Liver (tissue), 10 donors: ENCODE measurements at places on chromosomes 11 and 22. TPM values are rescaled to one million over a fixed set of nuclear protein-coding genes. Genes with fewer than 3 reads are reported as not detected.

Gene CCDC15
- 1.2 TPM for total RNA-seq

GRCh38 chr11:24762076-24762475 lies 265.2 kb downstream of the LUZP2 start:
- H3K4me3 ChIP-seq = no peak overlapping the region
- no peak overlapping the region for H3K27ac ChIP-seq
- no peak for DNase-seq
- no peaks in the 10 kb centered on the region for H3K36me3 ChIP-seq
- no peaks in the 10 kb centered on the region for H3K27me3 ChIP-seq
- H3K4me1 ChIP-seq = no peaks in the 10 kb centered on the region

Gene PHF5A
- total RNA-seq = 31.7 TPM

DNA sequence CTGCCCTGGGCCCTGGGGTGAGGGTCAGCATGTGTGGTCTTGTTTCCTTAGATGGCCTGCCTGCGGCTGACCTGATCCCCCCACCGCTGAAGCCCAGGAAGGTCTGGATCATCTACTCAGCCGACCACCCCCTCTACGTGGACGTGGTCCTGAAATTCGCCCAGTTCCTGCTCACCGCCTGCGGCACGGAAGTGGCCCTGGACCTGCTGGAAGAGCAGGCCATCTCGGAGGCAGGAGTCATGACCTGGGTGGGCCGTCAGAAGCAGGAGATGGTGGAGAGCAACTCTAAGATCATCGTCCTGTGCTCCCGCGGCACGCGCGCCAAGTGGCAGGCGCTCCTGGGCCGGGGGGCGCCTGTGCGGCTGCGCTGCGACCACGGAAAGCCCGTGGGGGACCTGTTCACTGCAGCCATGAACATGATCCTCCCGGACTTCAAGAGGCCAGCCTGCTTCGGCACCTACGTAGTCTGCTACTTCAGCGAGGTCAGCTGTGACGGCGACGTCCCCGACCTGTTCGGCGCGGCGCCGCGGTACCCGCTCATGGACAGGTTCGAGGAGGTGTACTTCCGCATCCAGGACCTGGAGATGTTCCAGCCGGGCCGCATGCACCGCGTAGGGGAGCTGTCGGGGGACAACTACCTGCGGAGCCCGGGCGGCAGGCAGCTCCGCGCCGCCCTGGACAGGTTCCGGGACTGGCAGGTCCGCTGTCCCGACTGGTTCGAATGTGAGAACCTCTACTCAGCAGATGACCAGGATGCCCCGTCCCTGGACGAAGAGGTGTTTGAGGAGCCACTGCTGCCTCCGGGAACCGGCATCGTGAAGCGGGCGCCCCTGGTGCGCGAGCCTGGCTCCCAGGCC lies 12.7 kb downstream of the TMEM121B start:
- no peak for DNase-seq
- H3K4me1 ChIP-seq = no peaks in the 10 kb centered on the region

DNA sequence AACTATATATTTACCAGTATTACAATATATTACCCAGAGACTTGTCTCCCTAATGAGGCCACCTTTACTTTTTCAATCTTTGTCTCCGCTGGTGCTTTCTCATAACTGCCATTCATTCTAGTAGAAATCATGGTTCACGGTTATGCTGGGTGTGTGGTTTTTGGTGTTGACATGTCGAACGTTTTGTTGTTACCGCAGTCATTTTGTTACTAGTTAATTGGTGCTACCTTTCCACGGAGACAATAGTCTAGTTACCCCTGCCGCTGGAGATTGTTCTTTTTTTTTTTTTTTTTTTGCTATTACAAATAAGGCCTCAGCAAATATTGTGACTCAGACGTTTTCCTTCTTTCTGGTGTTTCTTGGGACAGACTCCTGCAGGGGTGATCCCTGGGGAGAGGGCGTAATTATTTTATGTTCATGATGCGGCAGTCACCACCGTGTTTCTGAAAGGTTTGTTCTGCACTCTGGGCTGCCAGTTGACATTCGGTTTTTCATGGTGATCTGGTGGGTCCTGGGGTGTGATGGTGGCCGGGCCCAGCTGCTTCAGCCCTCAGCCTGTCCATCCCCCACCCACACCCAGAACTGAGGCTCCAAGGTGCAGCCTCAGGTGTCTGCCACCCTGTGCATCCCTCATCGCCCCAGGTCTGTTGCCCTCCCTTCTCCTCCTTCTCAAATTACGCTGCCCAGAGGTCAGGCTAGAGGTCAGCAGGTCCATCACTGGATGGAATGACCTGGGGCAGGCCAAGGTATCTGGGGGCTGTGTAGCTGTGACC lies 28.6 kb downstream of the LRP5 start:
- no peak overlapping the region for H3K27ac ChIP-seq
- H3K4me1 ChIP-seq = peaks cover 49% of the 10 kb centered on the region
- H3K4me3 ChIP-seq = no peak overlapping the region
- no peaks in the 10 kb centered on the region for H3K27me3 ChIP-seq
- DNase-seq = no peak
- H3K36me3 ChIP-seq = no peaks in the 10 kb centered on the region

Gene OOSP1
- not detected for total RNA-seq

Gene TRIM34
- total RNA-seq = 2.8 TPM

Gene CST6
- not detected for total RNA-seq

DNA sequence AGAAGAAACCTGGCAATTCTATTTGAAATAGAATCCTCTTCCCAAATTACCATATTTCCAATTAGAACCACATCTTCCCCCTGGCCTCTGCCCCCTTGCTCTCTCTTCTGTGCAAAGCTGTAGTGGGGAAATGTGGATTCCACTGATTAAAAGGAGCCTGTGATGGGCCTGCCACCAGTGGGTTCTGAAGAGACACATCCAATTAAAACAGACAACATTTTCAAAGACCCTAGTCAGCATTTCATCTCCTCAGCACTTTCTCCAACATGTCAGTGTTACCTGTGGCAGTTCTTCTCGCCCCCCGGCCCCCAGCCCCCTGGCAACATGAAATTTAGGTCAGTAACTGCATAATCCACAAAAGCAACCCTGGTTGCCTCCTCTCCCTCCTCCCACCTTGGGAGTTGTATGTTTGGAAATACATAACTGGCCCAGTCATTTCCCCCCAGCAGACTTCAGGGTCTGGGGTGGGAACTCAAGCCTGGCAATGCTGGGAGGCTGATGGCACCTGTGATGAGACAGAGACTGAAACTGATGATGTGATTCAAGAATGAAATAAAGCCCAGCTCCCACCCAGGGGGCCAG lies 99.9 kb upstream of the AMOTL1 start:
- no peak overlapping the region for H3K4me3 ChIP-seq
- no peak overlapping the region for H3K27ac ChIP-seq
- no peaks in the 10 kb centered on the region for H3K27me3 ChIP-seq
- no peaks in the 10 kb centered on the region for H3K36me3 ChIP-seq
- no peaks in the 10 kb centered on the region for H3K4me1 ChIP-seq
- DNase-seq = no peak

Gene CYTH4
- 9.9 TPM for total RNA-seq

Gene COMT
- total RNA-seq = 75.3 TPM

Gene SPECC1L
- 22.3 TPM for total RNA-seq

Gene FAT3
- total RNA-seq = 1.2 TPM

Gene PAMR1
- total RNA-seq = 3.6 TPM

Gene DDX17
- total RNA-seq = 451 TPM

DNA sequence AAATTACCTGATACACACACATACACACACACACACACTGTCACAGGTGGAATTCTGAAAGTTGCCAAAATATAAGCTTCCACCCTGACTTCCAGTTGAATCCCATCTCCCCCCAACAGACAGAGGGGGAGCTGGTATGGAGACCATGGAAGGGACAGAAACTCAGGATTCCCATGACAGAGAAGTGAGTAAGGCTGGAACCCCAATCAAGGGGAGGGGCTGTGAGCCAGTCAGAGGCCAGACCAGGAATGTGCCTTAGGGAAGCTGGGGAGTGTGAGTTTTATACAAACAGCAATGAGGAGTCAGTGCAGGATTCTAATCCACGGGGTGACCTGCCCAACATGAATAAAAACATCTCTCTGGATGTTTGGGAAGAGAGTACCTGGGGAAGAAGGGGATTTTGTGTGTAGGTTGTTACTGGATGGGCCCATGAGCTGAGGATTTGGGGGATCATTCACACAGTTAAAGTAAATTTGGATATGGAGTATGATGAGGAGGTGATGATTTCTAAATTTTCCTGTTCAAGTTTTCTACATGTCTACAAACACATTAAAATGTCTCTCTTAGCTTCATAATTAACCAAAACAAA lies 38.7 kb upstream of the TOP3B start:
- no peaks in the 10 kb centered on the region for H3K36me3 ChIP-seq
- no peak overlapping the region for H3K27ac ChIP-seq
- H3K27me3 ChIP-seq = no peaks in the 10 kb centered on the region
- no peak overlapping the region for H3K4me3 ChIP-seq

GRCh38 chr11:12213883-12214282 lies 103.5 kb downstream of the MICAL2 start:
- no peak overlapping the region for H3K27ac ChIP-seq
- DNase-seq = no peak
- H3K27me3 ChIP-seq = no peaks in the 10 kb centered on the region

DNA sequence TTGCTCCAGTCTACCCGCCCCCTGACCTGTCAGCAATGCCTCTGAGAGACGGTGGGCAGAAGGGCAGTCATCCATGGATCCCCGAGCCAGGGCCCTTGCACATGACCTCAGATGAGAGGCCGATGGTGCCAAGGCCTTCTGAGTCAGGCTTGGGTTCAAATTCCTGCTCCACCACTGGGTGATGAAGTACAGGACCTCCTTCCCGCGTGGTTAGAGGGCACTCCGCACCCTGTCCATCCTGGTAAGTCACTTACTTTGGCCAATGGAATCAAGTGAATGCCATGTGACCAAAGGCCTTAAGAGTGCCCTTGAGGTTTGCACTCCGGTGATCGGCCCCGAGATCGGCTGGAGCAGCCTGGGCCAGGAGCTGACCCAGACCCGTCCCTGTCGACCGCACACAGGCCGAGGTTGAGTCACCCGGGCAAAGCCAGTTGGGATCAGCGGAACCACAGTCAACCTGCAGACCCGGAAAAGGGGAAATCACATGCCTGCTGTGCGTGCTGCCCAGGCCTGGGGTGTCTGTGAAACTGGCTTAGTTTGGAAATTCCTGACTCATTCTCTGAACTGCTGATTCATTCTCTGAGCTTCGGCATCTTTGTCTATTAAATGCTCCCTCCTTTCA lies 48.9 kb downstream of the RTL6 start:
- H3K27ac ChIP-seq = no peak overlapping the region
- no peak for DNase-seq
- no peaks in the 10 kb centered on the region for H3K27me3 ChIP-seq
- H3K4me1 ChIP-seq = no peaks in the 10 kb centered on the region
- no peaks in the 10 kb centered on the region for H3K36me3 ChIP-seq
- no peak overlapping the region for H3K4me3 ChIP-seq

Gene BDNF
- 0.08 TPM for total RNA-seq

DNA sequence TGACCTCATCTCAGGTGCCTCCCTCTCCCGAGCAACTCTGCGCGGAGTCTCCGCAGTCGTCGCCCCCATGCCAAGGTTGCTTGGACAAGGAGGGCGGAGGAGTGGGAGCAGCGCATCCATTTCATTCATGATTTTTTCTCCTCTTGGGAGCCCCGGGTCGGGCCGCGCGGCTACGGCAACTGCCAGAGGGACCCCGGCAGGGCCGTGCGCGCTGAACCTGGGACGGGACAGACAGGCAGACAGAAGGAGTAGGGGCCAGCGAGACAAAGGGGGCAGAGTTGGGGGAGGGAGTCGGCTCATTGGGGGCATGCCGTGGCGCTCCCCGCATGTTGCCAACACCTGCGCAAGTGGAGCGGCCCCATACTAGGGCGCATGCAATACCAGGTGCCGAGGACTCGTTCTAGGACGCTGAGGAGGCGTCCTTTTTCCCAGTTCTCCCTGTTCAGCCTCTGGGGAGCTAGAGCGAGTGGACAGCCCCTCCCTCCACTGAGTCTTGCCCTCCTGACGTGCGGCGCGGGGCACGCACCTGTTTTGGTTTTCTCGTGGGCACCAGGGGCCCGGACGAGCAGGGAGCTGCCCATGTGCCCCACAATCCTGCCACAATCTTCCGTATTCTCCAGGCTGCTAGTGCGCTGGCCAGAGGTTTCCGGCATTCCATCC lies 501 bp upstream of the PTPN5 start:
- H3K36me3 ChIP-seq = no peaks in the 10 kb centered on the region
- H3K4me3 ChIP-seq = no peak overlapping the region
- H3K4me1 ChIP-seq = peaks cover 16% of the 10 kb centered on the region
- H3K27me3 ChIP-seq = peaks cover 2% of the 10 kb centered on the region
- DNase-seq = no peak

DNA sequence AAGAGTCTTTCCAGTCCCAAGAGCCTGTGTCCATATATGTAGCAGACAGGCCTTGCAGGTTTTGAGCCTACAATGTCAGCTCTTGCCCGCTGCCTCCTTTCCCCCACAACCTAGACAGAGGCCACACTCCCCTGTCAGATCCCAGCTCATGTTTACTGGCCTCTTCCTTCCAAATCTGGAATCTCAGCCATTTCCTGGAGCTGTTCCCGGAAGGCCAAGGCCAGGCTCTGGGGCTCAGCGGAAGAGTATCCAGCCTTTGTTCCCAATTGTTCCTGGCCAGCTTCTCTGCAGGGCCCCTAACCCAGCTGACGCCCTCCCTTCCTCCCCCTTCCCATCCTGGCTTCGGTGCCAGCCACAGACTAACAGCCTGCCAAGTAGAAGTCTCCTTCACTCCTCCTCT lies 1.0 kb upstream of the ROBO4 start:
- H3K27me3 ChIP-seq = no peaks in the 10 kb centered on the region
- peak overlapping the region; percentile 64 for H3K27ac ChIP-seq
- H3K4me1 ChIP-seq = peaks cover 9% of the 10 kb centered on the region

Gene SLC29A2
- 1.5 TPM for total RNA-seq

DNA sequence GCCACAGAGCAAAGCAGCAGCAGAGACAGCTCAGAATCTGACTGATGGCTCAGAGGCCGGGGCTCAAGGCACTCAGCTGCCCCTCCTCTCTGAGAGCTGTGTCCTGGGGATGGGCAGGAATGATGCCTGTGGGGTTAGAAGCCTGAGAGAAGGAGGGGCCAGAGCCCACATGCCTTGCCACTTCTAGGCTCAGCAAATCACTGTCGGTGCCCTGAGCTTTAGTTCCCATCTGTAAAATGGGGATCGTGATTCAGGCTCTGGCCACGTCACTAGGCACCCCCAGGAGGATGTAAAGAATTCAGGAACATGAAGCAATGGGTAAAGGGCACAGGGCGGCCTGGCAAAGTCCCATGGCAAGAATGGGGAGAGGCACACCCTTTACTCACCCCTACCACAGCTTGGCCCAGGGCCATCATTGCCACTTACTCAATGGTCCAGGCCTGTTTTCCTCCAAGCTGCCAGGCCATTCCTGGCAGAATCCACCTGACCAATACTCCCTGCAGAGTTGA lies 3.4 kb upstream of the CDC42EP2 start:
- H3K4me1 ChIP-seq = peaks cover 4% of the 10 kb centered on the region
- no peak for DNase-seq
- no peaks in the 10 kb centered on the region for H3K27me3 ChIP-seq
- H3K27ac ChIP-seq = no peak overlapping the region

- H3K4me3 ChIP-seq = no peak overlapping the region
- DNase-seq = no peak
- no peaks in the 10 kb centered on the region for H3K27me3 ChIP-seq
- H3K36me3 ChIP-seq = peaks cover 4% of the 10 kb centered on the region
- H3K27ac ChIP-seq = no peak overlapping the region
Observed at GRCh38 chr11:73126804-73127480, 15.2 kb downstream of the FCHSD2 start.

Gene OR51E2
- not detected for total RNA-seq
